ENCODE measurements at places on chromosomes 12 and 14.

DNA sequence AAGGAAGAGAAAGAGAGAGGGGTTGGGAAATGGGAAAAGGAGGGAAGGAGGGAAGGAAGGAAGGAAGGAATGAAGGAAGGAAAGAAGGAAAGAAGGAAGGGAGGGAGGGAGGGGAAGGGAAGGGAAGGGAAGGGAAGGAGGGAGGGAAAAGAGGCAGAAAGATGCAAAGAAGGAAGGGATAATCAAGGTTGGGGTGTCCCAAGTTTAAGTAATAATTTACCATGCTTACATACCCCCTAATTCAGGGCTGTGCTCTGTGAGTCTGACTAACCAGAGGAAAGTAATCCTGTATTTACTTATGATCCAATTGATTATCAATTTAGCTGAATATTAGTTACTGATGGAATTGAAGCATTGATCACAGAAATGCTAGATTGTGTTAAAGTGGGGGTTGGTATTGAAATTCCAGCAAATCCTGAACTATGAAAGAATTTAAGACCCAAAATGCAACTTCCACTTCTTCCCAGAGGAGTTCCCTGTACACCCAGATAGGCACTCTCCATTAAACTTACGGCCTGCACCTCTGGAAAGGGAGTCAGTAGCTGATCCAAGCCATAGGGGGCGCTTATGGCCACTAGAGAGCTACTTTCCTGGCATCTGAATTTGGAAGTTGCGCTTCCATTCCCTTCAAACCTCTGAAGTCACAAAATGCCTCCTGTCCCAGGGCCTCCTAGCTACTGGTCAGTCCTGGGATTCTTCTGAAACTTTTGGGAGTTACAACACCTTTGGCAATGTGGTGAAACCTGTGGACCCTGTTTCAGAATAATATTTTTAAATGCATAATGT is 162.7 kb upstream of the PWP1 start:
- DNase-seq = peak; percentile 59

- no peak for DNase-seq
Measured at GRCh38 chr12:106070147-106070546, 68.6 kb downstream of the NUAK1 start.

DNA sequence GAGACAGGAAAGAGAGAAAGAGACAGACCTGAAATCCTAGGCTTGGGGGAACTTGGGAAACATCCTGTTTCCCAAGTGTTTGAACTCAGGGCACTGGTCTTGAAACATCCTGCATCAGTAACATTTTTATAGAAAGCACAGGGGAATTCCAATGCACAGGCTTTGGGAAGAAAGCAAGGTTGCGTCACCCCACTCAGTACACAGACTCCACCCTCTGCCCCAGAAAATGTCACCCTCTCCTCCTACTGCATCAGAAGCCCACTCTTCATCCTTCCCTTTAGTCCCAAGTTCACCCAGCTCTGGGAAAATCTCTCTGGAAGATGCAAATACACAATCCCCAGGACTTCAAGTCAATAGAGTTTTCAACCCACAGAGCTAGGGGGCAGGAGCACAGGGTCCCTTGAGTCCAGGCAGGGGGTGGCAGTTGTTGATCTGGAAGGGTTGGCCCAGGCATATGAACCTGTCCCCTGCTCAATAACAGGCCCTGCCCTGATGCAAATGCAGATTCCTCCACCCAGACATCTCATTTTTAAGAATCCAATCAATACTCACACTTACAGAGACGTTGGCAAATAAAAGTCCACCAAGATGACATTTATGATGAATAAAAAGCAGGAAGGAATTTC is 1.7 kb downstream of the RDH16 start:
- DNase-seq = no peak

DNA sequence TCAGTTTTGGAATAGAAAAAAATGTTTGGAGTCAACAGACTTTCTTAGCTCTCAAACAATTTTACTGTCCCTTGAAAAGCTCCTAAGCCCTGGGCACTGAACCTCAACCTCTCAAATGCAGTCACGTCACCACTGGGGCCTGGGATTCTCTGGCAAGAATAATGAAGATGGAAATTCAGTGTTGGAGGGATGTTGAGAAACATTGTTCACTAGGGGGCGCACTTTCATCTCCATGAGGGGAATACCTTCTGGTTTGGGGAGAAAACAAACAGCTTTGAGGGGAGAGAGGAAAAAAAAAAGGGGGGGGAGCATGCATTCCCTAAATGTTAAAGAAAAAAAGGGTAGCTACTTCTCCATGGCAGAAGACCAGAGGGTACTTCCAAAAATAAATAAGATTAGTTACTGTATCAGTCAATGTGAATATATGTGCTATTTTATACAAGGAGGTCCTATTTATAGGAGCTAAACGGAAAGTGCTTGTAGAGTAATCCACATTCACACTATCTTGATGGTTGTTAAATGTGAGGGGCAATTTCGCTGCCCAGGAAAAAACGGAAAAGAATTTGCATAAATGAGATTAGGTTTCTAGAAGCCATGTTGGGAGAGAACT is 5.8 kb upstream of the TBPL2 start:
- peak; percentile 71 for DNase-seq

DNA sequence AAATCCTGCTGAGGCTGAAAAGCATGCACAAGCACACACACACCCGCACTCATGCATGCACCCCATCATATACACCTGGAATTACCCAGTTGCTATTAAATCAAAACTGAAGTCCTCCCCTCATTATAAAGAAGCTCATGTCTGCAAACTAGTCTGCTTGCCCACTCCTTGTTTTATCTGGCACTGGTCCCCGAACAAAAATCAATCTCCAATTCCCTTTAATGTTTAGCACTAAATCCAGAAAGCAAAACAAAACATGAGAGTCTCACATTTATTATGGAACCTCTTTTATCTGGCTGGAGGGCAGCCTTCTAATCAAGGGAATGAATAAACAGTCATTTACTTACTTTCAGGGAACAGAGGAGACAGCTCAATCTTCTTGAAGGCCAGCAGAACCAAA is 1093.4 kb upstream of the FLRT2 start:
- no peak for DNase-seq

- peak; percentile 84 for DNase-seq
Measured at GRCh38 chr12:122834921-122835749, at the start of gene HIP1R. Gene HIP1R, plus strand, starts transcription at chr12:122835457. Its CDS starts 94 bp downstream, at chr12:122835551.

GRCh38 chr12:21649034-21649433 is 8.6 kb downstream of the LDHB start:
- no peak for DNase-seq

GRCh38 chr12:6430124-6430989 is 14.4 kb upstream of the CD27 start:
- no peak for DNase-seq

DNA sequence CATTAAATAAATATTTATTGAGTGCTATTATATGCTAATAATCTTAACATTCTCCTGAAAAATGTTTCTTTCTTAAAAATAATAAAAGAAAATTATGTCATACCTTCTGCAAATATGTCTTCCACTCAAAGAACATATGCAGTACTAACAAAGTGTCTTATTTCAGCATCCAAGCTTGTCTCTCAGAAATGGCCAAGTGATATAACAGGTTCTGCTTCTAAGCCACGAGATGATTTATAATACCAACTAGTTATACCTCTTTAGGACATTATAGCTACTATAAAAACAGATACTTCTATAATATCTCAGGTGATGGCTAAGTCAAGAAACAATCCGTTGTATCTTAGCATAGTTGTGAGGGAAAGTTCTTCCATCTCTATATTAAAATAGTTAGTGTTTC is 128.1 kb upstream of the ARID2 start:
- no peak for DNase-seq

GRCh38 chr14:76081642-76082041 is 70.1 kb upstream of the GPATCH2L start:
- no peak for DNase-seq

- DNase-seq = no peak
Measured at GRCh38 chr14:57869617-57870016, 3.7 kb upstream of the SLC35F4 start.

DNA sequence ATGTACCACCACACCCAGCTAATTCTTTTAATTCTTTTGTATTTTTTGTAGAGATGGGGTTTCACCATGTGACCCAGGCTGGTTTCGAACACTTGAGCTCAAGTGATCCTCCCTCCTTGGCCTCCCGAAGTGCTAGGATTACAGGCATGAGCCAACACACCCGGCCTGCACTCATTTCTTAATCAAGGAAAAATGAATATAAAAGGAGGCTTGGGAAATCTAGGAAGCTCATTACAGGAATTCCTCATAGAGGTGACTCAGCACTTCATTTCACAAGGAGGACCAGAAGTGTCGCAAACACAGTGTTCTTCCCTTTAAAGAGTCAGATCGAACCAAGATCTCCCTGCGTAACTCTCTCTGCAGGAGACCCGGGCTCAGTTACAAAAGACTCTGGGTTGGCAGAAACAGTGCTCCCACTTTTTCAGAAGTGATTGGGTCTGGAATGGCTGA is 30.3 kb downstream of the NFKBIA start:
- DNase-seq = no peak

DNA sequence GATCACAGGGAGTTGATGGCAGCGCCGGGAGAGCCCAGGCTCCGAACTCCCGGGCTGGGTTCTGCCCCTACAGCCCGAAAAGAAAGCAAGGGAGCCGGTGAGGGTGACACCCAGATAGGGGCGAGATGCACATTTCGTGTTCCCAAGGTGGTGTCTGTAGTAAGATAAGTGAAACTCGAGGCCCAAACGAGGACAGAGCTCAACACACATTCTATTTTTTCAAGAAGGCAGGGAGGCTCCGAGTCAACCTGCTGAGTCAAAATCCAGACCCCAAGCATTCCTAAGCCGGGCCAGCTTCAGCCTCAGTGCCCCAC is 24.2 kb upstream of the YY1 start:
- no peak for DNase-seq

GRCh38 chr12:29552994-29553748 is 55.7 kb upstream of the OVCH1 start:
- DNase-seq = no peak

DNA sequence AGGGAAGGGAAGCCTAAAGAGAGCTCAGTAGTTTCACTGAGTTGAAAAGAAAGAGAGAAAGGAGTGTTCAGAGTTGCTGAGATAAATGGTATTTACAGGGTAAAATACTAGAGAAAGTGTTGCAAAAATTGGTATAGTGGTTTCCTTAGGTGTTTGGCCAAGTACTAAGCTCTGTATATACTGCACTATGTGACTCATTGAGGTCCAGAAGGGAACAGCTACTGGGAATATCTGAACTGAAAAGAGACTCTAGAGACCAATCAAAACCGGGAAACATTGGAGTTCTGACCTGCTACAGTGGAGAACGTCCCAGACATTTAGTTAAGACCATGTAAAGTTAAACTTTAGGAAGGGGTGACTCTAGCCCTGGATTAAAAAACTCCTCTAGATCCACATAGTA is 42.7 kb upstream of the ALX1 start:
- DNase-seq = no peak

- DNase-seq = no peak
Measured at GRCh38 chr12:130800312-130800711, 38.7 kb downstream of the STX2 start.

- DNase-seq = no peak
Measured at GRCh38 chr12:91332302-91332701, 149.7 kb upstream of the DCN start.

- DNase-seq = no peak
Measured at GRCh38 chr14:28755198-28755815, 11.3 kb upstream of the FOXG1 start.

- no peak for DNase-seq
Measured at GRCh38 chr12:126953365-126953889, 1313.5 kb upstream of the TMEM132C start.

All from iPS-NIHi11 (cell line).